ENCODE measurements at places on chromosomes 11 and 22.
A peak's percentile ranks its signal among the peaks of the same experiment; 100 is the strongest.

DNA sequence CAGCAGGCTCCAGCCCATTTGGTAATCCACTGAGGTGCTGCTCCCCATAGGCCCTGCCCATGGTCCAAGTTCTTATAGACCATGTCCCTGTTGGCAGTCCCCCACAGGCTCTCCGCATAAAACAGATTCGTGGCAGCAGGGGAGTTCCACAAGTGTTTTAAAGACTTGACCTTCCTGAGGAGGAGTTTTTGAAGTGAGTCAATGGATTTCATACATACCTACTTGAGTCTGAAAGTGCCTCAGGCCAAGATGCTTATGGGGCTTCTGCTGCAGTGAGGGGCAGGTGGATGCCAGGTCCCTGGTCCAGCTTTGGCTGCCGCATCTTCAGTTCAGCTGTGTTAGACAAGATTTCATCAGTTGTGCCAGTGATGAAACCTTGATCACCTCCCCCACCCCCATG lies 43.3 kb downstream of the CABIN1 start:
- no peak for DNase-seq

- DNase-seq: no peak
Measured at GRCh38 chr11:91921974-91922373, 302.6 kb upstream of the FAT3 start.

DNA sequence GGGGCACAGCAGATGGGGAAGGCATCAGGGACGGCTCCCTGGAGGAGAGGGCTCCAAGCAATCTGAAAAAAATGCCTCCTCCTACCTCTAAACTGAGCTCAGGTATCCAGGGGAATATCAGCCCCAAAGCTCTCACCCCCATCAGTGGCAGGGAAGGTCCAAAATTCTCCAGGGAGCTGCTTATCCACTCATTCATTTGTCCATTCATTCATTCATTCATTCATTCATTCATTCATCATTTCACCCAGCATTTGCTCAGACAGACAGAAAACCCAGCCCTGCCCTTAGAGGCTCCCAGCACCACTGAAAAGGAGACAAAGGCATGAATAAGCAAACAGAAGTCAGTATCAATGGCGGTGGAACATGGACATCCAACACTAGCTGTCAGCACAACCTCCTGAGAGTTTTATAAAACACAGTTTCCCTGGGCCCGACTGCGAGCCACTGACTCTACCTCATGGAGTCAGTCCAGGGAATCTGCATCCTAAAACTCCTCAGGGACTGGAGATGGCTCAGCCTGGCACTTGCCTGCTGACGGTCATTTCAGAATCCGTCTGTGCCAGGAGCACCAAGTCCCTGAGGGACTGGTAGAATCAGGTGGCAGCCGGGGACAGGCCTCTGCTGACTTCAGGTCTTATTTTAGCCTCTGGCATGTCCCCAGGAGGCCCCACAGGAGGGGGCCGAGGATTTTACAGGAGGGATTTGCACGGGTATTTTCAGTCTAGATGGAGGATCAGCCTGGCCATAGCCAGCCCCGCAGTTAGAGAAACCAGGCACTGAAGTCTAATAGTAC lies 164.6 kb downstream of the MN1 start:
- no peak for DNase-seq

GRCh38 chr11:4636962-4637661 lies at the start of gene OR51D1:
Gene OR51D1 (plus strand): TSS chr11:4637477. CDS start chr11:4639791, 2,314 bp downstream.
- peak; percentile 67 for DNase-seq
